GM23248 (cell line): ENCODE measurements at places on chromosomes 5 and 9.

DNA sequence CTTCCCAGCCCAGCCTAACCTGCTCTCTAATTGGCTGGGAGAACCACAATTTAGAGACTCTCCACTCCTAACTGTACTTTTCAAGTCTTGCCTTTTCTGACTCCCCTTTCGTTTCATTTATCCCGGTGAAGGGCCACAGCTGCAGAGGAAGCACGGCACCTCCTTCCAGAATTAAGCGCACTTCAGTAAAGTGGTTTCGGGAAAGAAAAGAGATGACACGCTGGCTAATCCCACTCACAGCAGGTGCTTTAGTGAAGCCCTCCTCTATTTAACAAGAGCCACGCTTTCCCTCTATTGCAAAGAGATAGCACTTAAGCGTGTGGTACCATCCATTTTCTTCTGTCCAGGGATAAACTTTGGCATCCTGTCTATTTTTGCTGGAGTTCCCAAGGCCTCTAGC is 4.8 kb downstream of the DNAH5 start:
- no peak for DNase-seq

DNA sequence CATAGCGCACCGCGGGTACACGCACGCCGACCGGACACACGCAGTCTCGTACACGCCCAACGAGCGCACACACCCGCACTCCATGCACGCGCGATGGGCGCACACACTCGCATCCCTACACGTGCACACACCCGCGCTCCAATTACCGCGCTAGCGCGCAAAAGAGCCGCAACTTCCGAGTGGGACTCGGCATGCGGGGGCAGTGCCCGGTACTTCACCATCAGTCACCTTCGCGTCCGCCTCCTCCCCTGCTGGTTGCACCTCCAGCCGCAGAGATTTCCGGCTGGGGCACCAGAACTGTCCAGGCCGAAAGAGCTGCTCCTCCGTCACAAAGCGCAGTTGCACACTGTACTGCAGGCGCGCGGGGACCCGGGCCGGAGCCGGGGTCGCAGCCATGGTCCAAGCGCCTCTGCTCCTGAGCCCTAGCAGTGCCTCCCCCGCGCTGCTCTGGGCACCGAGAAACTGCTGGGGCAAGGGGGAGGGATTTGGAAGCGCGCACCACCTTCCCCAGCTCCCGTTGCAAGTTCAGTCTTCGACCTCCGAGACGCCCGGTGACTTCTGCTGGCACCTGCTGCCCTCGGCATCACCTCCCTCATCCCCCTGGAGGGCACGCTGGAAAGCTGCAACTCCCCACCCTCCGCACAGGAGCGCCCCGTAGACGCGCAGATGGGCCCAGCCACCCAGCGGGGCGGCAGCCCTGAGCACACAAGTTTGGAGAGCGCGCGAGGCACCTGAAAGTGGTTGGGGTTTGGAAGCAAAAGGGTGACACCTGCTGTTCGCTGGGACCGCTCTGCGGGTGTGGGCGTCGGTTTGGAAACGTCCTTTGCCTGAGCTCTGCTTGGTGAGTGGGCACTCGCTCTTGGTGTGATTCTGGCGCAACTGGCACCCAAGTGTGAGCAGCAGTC is 337.4 kb upstream of the PUM3 start:
- peak; percentile 38 for DNase-seq

- peak; percentile 15 for DNase-seq
Measured at GRCh38 chr9:82593501-82593900, 469.4 kb downstream of the RASEF start.

DNA sequence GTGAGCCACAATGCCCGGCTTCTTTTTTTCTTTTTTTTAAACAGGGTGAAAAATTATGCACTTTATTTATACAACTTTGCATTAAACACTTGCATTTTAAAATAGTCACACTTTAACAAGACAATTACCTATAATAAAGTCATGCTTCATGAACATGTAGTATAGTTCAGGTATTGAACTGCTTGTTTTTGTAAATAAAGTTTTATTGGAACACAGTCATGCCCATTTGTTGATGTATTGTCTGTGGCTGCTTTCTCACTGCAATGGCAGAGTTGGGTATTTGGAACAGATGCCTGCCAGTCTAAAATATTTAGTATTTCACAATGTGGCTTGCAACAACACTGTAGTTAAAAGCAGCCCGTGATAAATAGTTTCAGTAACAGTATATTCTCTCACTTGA is 32.8 kb upstream of the CCL21 start:
- DNase-seq, result no peak

DNA sequence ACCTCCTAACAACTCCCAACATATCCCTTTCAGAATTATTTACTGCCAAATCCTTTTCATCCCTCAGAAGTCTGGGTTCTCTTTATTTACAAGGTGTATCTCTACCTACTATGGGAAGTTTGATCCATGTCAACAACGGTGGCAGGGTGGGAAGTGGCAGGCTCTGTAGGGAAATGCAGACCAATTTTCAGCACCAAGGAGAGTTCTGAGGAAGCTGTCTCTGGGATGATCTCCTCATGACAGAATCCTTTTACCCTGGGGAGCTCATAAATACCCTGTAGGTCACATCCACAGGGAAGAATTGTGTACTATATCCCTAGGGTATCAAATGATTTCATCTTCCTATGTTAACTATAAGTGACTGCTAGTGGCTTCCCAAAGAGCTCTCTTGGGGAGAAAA is 107.8 kb upstream of the NEK6 start:
- peak; percentile 40 for DNase-seq

- peak; percentile 93 for DNase-seq
Measured at GRCh38 chr9:96618209-96619123, 1.2 kb downstream of the CDC14B start.

- no peak for DNase-seq
Measured at GRCh38 chr9:123922911-123923310, 7.0 kb downstream of the DENND1A start.

GRCh38 chr5:59725392-59725767 is 168.1 kb downstream of the PDE4D start:
- peak; percentile 35 for DNase-seq

- DNase-seq, result no peak
Measured at GRCh38 chr9:122614362-122614761, at the start of gene OR1Q1. Gene OR1Q1 (plus strand): TSS chr9:122614738. CDS start chr9:122614738, 0 bp downstream.
